ENCODE measurements at places on chromosomes 3 and 15.

GRCh38 chr3:124034016-124034843 is 42.3 kb upstream of the ROPN1 start:
- no peak for DNase-seq

DNA sequence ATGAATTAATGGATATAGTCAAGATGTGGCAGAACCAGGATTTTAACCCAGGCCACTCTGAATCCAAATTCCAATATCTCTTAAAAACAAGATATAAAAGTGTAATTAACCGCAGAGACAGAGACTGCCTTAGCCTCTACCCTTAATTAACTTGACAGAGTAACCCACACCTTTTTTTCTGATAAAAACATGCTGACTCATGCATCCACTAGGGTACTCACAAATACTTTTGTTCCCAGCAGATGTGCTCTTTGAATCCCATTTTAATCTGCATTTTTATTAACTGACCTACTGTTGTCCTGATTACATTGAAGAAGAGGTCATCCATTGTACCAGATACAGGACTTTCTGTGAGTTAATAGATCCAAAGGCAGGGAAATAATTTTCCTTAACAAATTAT is 278.3 kb downstream of the CHL1 start:
- no peak for DNase-seq

DNA sequence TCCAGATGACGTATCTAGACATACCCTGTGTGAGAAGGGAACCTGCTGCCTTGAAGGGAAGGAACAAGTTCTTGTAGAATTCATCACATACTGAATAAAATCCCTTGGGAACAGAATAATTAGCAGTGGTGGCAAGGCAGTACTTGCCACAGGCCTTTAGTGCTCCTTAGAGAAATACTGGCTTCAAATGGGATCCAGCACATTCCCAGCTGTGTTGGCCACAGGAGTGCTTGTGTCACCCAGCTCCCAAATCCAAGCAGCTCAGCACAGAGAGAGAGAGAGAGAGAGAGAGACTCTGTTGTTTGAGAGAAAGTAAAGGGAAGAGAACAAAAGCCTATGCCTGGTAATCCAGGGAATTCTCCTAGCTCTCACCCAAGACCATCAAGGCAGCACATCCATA is 969.0 kb upstream of the ALCAM start:
- DNase-seq = no peak

DNA sequence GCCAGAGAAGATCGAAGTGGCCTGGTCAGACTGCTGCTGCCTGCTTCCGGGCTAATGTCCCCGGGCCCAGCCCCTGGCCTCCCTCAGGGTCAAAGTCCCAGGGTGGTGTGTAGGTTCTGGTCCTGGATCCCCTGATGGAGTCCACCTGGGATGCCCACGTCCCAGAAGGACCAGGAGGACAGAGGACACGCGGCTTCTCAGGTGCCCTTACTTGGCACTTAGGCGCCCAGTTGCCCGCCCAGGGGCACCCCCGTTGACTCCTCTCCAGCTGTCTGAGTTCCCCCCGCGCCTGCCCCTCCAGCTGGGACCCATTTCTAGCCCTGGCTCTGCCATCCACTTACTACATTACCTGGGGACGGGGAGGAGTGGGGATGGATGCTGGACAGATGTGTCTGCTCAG is 44.6 kb downstream of the LINGO1 start:
- no peak for DNase-seq

GRCh38 chr3:47884603-47885002 is 81.7 kb downstream of the DHX30 start:
- no peak for DNase-seq

GRCh38 chr15:29674661-29675533 is 147.4 kb downstream of the TJP1 start:
- peak; percentile 64 for DNase-seq

DNA sequence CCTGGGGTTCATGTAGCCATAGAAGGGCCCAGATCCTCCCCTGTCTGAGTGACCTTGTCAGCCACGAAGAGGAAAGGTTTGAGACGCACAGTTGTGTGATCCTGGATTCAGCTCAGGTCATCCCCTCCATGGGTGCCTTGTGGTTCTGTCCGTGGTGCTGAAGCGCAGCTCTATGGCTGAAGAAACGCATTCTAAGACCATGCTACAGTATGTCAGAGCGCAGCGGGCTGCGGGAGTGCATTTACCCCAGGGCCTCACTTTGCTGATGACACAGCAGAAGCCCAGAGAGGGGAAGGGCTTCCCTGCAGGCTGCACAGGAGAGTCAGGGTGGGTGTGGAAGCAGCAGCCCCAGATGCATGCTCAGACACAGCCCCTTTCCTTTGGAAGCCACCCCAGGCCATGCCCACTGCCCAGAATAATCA is 68.8 kb upstream of the IQSEC1 start:
- peak; percentile 31 for DNase-seq

- DNase-seq = no peak
Observed at GRCh38 chr3:155292133-155292532, 1.4 kb downstream of the STRIT1 start.

- DNase-seq = no peak
Observed at GRCh38 chr3:136350557-136350956, 100.4 kb downstream of the PCCB start.

DNA sequence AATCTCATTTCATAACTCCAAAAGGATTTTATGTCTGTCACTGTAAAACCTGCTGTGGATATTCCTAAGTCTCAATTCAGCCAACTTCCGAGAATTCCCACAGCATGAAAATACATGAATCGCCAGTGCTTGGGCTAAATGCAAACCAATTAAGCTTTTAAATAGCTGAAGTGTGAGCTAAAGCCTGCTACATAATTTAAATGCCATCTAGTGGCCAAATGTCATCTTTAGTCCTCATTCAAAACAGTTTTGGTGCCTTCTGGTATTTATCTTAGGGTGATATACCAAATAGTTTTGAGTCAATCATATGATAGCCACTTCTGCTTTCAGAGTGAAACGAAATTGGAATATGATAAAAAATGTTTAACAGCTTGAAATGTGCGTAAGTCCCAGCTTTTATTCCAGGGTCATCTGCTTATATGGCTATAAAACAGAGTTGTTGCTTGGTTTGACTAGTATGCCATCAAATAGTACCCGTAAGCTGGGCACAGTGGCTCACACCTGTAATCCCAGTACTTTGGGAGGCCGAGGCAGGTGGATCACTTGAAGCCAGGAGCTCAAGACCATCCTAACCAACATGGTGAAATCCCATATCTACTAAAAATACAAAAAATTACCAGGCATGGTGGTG is 41.8 kb upstream of the CCNL1 start:
- peak; percentile 4 for DNase-seq

- no peak for DNase-seq
Observed at GRCh38 chr3:181860235-181860634, 148.5 kb downstream of the SOX2 start.

DNA sequence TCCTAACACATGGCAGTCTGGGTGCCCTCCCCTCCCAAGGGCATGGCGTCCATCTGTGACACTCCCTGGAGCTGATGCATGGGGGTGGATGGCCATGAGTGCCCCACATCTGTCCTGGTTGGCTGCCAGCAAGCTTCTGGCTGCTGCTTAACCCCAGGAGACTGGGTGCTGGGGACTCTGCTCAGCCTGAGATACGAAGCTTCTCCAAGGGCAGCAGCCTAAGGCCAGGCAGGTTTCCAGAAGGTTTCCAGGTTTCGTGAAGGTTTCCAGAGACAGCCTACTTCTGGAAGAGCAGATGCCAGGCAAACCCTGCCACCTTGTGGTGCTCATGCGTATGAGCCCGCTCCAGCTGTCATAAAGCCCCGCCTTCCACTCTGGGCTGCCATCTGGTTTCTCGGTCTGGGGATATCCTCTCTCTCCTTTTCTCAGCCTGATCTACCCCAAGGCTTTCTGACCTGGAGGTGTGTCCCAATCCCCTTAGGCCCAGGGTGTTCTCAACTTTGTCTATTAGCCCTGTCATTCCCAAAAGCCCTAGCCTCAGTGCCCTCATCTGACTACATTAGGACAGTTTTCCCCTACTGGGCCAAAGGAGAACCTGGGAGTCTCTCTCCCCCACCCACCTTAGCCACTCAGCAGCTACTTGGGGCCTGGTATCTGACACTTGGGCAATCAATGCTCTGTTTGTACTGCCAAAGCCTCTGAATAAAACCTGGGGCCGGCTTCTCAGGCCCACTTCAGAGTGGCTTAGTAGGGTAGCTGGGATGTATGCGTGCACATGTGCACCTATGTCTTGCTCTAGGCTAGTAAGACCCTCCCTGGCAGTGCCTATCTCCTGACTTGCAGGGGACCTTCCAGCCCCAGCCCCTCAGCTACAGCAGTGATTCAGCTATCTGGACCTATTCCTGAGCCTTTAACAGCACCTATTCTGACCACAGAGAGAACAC is 12.0 kb downstream of the MRPL46 start:
- DNase-seq = no peak

DNA sequence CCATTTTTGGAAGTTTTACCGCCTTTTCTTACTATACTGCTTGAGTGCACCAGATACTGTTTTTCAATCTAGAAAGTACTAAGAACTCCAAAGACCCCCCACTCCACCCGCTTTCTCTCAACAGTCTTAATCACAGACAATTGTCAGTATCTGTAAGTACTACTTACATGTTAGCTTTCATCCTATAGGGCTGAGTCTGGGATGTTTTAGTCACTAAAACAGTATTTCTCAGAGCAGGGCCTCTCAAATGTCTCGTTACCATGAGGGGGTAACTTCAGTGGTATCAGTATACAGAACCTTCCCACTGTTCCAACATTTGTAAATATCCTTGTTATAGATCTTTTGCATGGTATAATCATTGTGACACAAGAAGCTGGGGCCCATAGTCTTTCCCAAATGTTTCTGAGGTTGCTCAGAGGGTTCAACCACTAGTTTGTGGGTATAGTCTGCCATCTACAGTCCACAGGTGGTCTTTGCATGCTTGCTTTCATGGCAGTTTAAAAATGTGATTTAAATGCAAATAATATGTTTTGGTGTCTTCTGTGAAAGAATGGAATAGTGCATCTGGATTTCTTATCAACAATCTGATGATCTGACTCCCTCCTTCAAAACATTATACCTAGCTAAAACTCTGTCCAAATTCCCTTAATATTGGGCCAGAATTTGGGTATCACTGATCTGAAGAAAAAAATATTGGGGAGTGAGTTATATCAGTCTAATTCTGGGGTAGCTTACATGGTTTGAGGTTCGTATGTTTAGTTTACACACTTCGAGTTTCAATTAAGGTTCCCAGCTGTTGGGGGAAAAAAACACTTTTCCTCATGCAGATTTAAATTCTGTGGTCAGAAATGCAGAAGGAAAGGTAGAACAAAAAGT is 18.0 kb upstream of the DNAJC13 start:
- DNase-seq = no peak
